NCI-H460 (cell line): ENCODE measurements at places on chromosomes 7 and 10.
A peak's percentile ranks its signal among the peaks of the same experiment; 100 is the strongest.

GRCh38 chr7:85167636-85168035 lies 19.2 kb downstream of the SEMA3D start:
- DNase-seq, result no peak

DNA sequence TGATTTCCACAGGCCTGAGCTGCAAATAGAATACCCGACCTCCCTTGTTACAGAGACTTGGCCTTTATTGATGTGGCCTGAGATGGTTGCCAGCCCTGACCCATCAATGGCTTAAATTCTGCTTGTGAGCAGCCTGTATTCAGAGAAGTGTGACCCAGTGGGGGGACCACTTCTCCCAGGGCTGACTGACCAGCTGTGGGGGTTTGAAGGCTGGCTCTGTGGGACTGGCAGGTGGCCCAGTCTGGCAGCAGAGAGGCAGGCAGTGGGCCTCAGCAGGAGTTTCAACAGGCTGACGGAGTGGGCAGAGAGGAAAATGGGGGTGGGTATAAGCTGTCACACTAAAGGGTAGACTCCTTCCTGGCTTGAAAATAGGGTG lies 12.2 kb upstream of the PPIF start:
- DNase-seq, result no peak

- DNase-seq, result no peak
These were observed 13.7 kb downstream of the THSD7A start for GRCh38 chr7:11818281-11818680.

DNA sequence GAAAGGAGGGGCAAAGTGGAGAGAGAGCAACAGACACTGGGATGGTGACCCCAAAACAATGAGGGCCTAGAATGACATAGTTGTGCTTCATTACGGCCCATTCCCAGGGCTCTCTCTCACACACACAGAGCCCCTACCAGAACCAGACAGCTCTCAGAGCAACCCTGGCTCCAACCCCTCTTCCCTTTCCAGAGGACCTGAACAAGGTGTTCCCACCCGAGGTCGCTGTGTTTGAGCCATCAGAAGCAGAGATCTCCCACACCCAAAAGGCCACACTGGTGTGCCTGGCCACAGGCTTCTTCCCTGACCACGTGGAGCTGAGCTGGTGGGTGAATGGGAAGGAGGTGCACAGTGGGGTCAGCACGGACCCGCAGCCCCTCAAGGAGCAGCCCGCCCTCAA lies 20.7 kb downstream of the PRSS2 start:
- DNase-seq, result no peak

GRCh38 chr10:92575961-92576360 lies 2.1 kb upstream of the IDE start:
- DNase-seq, result no peak

DNA sequence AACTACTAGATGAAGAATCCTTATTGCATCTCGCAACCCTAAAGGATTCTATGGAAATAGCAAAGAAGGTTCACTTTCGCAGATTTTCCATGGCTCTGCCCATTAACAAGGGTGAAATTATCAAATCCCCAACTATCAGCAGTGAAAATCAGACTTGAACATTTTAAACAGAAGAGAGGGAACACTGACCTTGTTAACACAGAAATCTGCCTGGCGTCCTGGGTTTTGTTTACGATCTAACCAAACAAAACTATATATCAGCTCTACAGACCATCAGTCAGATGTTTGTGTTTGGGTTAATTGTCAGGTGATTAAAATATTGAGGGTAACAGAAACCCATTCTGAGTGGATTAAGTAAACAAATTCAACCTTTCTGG lies 1.9 kb downstream of the CTTNBP2 start:
- no peak for DNase-seq

GRCh38 chr10:1715821-1716220 lies 21.5 kb downstream of the ADARB2 start:
- DNase-seq, result no peak

DNA sequence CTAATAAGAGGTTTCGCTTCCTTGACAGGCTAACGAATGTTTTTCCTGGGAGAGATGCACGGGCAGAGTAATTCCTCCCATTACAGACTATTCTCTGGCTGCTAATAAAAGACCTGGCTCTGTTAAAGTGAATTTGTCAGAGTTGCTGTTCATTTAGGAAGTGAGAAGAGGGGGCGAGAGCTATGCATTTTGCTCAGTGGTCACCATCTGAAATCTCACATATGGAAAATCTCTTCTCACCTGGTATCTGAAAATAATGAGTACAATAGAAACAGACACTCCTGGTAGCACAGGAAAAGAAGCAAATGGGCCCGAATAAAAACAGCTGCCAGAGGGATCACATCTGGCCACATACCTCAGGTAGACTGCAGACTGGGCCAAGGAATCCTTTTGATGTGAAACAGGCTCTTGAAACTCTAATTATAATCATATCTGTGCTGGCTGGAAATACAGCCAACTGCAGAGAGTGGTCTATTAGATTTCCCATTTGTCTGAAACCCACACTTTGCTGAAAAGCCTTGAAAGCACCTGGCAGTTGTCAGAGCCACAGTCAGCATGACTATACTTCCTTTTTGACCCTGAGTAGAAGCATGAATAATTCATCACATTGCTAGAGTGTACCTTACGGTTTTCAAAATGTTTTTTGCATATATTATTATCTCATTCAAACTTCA lies 33.6 kb downstream of the AOAH start:
- DNase-seq, result no peak

DNA sequence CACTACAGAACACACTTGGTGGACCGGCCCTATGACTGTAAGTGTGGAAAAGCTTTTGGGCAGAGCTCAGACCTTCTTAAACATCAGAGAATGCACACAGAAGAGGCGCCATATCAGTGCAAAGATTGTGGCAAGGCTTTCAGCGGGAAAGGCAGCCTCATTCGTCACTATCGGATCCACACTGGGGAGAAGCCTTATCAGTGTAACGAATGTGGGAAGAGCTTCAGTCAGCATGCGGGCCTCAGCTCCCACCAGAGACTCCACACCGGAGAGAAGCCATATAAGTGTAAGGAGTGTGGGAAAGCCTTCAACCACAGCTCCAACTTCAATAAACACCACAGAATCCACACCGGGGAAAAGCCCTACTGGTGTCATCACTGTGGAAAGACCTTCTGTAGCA lies 14.6 kb downstream of the ZSCAN21 start:
- no peak for DNase-seq

- no peak for DNase-seq
These were observed 137.2 kb downstream of the VIPR2 start for GRCh38 chr7:159007364-159007995.

DNA sequence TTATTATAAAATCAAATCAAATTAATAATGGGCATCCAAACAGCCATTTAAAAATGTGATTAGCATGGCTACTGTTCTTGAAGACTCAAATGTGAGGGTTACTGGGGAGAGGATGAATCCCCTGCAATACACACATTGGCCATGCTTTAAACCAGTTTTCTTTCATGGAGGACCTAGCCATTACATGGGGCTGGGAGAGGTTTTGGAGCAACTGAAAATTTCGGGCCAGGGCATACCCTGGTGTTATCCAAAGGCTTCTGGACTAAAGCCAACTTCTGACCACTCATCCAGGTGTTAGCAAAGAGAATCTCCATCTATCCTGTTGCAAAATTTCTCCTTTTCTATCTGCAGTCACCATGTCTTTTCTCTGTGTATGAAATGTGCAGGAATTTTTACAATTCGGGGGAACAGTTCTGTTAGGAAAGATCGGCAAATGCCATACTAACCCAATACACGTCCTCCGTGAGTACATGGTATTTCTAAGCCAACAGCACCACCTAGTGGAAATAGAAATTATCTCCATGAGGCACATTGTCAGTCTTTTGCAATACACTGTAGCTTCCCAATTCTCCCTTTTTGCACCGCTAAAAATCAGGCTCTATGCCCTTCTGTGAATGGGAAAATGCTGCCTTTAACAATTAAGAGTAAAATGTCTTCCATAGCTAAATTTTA lies 47.0 kb upstream of the ZNF107 start:
- no peak for DNase-seq

DNA sequence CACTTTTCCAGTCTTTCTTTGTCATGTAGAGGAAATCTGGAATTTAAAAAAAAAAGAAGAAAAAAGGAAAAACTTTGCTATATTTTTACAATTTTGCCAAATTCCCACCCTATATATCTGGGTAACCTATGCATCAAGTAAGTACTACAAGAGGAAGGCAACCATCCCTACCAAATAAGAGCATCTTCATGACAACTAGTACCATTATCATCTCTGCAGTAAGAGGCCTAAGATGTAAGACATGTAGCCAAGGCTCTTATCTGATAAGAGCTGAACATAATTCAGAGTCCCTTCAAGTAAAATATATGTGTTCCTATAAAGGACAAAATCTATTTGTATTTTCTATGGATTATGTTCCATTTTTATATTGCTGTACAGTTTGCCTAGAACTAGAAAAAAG lies 3.5 kb downstream of the THAP5 start:
- no peak for DNase-seq

DNA sequence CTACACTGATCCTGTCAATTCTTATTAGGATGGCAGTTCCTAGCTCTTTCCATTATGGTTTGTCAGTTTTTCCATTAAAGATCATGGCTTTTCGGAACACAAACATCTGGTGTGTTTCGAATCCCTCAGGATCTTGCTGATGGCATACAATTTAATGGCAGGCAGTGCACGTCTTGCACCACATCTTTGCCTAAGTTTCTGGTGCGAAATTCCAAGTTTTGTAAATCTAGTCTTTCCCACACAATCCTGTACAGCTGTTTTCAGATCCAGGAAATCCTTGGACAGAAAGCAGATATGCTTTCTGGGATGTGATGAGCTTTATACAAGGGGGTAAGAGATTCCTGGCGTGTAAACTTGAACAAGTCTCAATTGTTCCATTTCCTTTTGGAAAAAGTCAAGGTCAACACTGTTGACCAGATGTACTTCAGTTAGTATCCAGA lies 224.3 kb upstream of the PHYHIPL start:
- DNase-seq, result no peak

- DNase-seq, result no peak
These were observed 99.1 kb downstream of the ZNF680 start for GRCh38 chr7:64463636-64464375.

GRCh38 chr10:110803239-110803749 lies 68.4 kb upstream of the PDCD4 start:
- no peak for DNase-seq

- no peak for DNase-seq
These were observed 545 bp upstream of the MTPN start for GRCh38 chr7:135977742-135978066.

DNA sequence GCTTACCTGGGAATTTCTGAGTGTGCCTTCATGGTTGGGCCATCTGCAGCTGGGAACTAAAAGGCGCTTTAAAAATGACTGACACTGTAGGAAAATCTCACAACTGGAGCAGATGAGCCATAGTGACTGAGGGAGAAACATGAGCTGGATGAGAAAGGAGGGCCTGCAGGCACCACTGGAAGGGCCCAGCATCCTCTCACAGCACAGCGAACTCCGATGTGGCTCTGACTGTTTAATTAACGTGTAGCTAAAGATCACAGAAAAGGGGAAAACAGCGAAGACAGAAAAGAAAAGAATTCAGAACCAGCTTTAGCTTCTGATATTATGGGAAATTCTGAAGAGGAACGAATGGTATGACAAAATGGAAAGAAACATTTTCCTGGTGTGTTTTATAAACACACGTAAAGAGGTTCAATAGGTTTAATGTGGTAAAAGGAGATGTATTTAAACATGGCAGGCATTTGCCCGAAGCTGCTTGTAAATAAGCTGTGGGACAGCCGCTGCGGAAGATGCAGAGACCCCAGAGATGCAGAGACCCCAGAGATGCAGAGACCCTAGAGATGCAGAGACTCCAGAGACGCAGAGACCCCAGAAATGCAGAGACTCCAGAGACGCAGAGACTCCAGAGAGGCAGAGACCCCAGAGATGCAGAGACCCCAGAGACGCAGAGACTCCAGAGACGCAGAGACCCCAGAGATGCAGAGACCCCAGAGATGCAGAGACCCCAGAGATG lies 534.3 kb downstream of the PTPRN2 start:
- DNase-seq, result no peak

DNA sequence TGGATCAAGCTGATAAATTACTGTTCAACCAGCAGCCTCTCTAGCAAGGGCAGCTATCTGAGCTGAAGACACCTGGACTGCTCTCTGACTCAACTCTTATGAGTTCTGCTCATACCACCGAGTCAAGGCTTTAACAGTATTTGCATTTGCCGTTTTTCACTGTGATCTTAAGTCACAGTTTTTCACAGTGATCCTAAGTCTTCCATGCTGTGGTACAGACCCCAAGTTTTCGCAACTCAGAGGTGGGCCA lies 31.3 kb downstream of the PIP4K2A start:
- DNase-seq, result no peak

- no peak for DNase-seq
These were observed 34.5 kb upstream of the TAC1 start for GRCh38 chr7:97697396-97697795.

DNA sequence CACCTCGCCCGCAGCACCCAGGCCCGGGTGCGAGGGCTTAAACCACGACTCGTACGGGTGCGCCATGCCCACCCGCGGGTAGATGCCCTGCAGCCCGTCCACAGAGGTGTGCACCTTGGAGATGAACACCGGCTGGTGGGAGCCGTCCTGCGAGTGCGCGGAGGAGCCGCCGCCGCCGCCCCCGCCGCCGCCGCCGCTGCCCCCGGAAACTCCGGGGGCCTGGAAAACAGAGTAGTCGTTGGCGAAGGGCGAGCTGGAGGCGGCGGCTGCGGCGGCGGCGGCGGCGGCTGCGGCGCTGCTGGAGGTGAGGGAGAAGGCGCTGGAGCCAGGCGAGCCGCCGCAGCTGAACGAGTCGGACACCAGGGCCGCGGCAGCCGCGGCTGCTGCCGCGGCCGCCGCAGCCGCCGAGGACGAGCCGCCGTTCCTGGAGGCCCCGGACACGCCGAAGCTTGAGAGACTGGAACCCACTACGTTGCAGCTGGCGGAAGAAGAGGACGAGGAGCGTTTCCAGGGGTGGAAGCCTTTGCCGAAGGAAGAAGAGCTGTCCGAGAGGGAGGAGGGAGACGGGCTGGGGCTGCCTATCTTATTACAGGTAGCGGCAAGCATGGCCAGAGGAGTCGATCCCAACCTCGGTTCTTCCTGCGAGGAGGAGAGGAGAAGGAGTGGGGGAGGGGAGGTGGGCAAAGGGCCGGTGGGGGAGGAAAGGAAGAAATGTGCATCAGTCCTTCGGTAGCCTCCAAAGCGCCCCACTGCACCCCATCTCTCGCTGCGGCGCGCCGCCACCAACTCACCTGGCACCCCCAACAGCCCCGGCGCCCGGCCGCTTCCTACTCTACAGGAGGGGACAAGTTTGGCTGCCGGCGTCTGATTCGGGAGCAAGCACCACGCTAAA lies 1.3 kb downstream of the SP8 start:
- DNase-seq, result no peak

DNA sequence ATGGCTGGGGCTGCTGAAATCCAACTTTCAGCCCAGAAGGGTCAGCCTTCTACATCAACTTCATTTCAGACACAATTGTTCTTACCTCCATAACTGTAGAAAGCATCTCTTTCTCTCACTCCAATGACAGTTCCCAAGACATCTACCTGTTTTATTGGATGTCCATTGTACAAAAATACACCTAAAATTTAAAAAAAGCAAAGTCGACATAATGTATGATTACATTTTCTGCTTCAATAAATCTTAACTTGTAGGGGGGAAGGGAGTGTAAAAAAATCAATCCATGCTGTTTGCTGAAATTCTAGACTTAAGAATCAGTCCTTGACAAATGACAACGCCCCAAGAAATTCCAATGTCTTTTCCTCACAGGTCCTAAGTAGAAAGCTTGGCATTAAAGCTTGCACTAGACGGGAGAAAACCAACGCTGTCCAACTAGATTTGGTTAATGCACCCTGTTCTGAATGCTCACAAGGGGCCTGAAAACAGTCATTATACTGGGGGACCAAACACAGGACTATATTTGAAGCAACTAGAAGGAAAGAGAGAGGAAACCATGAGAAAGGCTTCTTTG lies 7.5 kb downstream of the STN1 start:
- no peak for DNase-seq

GRCh38 chr7:155961241-155962190 lies 149.3 kb upstream of the SHH start:
- DNase-seq, result peak; percentile 61
